Dermis microvascular lymphatic vessel endothelial cell (primary cell): ENCODE measurements at places on chromosomes 5 and 9.
A peak's percentile ranks its signal among the peaks of the same experiment; 100 is the strongest.

DNA sequence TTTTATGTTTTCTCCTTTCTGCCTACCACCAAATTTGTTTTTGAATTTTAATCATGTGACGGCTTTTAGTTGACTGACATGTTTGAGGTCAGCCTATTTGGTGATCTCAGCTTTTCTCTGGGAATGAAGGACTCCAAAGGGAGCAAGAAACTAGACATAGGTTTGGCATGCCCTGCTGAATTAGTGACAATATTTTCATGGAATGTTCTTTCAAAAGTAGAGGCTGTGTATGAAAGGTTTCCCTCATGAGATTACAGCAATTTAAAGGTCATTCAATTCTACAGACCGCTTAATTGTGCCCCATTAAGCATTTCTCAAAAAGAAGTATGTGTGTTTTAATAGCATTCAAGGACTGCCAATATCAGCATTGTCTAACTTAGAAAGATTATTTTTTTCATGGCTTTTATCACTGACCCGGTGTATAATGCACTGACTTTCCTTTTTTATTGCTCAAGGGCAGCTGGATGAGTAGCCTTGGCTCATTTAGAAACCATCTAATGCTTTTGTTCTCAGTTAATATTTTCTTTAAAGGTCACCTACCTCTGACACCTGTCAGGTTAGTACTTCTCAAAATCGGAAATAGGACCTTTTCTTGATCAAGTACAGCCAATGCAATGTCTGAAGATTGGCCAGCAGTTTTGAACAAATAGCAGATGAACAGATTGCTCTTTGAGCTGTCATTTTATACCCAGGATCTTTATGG lies 8.1 kb upstream of the MLLT3 start:
- DNase-seq: no peak

- DNase-seq: no peak
Measured at GRCh38 chr5:173309731-173310130, 18.5 kb downstream of the STC2 start.

DNA sequence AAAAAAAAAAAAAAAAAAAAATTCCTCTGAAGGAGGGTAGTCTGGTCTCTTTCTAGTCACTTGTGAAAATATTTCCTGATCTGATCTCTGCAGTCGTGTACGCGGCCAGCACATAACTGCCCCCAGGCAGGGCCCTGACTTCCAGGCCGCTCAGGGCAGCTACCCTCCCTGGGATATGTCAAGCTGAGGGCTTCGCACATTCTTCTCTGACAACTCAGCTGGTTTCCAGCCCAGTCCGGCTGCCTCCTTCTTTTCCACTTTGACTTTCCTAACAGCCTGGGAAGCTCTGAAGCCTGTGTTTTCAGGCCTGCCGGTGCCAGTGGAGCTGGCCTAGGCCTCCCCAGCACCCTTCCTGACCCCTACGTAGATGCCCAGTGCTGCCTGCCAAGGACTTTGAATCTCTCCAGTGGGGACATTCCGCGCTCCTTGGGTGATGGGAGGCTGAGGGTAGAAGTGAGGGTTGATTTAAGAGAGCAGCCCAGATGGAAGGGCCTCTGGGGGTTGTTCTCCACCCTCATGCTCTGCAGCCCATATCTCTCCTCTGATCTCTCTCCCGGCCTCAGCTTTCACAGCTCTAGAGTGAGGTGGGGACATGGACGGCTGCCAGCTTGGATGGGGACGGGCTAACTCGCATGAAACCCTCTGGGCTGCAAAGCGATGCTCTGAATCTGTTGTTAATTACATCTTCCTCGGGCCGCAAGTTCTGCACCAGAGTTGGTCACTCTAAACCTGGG lies 20.7 kb downstream of the COL5A1 start:
- DNase-seq: no peak

DNA sequence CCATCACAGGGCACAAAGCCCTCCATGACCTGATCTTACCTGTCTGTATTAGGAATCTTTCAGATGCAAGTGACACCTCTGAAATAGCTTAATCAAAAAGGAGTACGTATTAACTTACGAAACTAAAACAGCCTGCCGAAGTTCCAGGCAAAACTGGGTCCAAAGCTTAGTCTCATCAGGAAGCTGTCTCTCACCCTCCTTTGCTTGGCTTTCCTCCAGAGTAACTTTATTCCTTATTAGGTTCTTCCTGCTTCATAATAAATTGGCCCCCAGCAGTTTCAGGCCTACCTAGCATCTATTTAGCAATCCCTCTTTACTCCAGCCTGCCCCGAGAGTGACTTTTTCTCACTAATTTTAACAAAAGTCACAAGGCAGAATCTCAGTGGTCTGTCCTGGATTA lies 58.4 kb upstream of the STK32A start:
- DNase-seq: no peak

- DNase-seq: no peak
Measured at GRCh38 chr5:40798801-40799210, 632 bp upstream of the PRKAA1 start.

DNA sequence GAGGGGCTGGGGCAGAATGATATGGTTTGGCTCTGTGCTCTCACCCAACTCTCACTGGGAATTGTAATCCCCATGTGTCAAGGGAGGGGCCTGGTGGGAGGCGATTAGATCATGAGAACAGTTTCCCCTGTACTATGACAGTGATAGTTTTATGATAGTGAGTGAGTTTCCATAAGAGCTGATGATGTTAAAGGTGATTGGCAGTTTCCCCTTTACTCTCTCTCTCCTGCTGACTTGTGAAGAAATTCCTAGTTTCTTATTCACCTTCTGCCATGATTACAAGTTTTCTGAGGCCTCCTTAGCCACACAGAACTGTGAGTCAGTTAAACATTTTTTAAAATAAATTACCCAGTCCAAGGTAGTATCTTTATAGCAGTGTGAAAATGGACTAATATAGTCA lies 120.4 kb upstream of the CDH9 start:
- DNase-seq: no peak

DNA sequence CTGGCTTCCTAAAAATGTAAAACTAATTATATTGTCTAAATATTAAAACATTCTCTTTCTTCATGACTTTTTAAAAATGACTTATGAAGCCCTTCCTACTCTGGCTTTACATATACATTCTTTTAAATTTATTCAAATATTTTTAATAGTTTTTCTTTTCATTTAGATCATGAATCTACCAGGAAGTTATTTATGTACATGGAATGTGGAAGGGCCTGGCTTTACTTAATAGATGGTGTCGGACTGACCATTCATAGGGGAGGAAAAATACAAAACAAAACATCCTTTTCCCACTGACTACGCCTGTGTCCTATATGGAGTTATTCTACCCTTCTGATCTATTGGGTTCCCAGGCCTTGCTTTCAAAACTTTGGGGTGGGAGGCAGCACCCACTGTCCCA lies 129.8 kb downstream of the MACROH2A1 start:
- peak; percentile 50 for DNase-seq

GRCh38 chr5:171549274-171549673 lies 129.8 kb downstream of the FGF18 start:
- DNase-seq: no peak

GRCh38 chr5:66494437-66494836 lies 101.8 kb upstream of the MAST4 start:
- no peak for DNase-seq

DNA sequence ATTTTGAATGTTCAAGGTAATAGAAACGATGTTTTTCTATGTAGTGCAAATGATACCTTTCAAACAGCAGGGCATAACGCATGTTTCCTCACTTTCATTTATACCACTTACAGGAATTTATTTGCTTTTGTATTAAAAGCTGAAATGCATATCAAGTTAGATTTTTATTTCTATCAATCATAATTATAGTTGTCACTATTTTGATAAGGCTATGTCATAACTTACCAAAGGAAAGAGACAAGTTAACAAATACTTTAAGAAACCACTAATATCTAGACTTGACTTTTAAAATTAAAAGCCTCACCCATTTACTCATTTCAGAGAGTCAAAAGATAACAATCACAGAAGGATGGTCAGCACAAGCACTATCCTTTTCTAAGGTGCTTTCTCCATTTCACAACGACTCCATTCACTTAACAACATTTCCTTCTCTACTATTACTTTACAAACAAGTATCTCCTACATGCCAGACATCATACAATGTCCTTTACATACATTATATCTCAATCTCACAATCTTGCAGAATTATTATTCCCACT lies 12.6 kb downstream of the ERP44 start:
- no peak for DNase-seq

DNA sequence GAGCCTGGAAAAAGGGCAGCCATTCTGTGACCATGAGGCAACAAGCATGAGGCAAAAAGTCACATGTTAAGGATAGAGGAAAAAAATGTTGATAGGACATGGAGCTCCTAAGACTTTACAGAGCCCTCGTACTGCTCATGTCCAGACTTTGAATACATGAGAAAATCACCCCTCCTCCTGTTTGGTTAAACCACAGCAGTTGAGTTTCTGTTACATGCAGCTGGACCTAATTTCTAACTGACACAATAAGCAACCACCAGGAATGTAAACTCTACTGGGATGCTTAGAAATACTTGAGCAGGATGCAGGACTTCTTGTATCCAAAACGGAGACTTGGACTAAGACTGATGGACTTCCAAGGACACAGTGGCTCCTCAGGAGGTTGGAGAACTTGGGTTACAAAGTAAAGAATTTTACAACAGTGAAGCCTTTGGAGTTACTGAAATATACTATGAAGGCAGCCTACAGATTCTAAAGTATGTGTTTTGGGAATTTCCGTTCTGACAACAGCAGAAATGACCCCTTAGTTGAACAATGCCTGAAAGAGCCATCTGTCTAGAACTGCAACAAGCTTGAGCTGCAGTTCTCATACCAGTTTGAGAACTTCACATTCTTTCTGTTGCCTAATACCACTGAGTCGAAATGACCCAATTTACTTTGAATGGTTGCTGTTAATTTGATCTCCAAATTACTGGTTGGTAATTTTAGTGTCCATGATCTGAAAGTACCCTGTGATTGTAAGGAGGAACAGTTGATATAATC lies 268.9 kb downstream of the PIK3R1 start:
- no peak for DNase-seq

DNA sequence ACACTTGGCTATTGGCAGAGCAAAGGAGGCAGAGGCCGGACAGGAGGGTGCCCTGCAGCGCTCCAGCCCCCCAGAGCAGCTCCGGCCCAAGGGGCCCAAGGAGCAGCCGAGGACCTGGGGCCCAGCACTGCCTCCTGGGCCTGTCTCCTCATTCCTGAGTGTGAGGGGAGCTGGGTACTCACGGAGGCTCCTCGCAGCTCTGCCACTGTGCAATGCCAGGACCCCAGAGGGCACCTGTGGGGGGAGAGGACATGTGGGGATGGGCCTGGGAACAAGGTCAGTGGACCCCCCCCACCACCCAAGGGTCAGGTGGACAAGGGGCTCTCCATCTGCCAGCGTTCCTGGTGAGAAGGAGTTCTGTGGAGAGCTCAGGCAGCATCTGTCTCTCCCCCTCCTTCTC lies 192.6 kb upstream of the PPP1R26 start:
- no peak for DNase-seq

DNA sequence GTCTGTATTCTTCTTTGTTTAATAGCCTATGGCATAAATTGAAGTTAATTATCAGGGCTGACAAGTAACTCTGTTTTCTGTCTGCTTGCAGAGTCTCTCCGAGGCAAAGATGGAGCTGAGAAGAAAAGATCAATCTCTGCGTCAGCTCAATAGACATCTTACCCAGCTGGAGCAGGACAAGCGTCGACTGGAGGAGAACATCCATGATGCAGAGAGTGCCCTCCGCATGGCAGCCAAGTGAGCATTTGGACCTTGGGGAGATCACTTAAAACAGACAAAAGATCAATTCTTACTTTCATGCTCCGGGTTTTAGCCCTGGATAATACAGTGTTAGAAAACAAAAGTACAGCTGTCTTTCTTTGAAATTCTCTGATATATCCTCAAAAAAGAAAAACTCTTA lies 293.8 kb downstream of the CCDC171 start:
- no peak for DNase-seq

DNA sequence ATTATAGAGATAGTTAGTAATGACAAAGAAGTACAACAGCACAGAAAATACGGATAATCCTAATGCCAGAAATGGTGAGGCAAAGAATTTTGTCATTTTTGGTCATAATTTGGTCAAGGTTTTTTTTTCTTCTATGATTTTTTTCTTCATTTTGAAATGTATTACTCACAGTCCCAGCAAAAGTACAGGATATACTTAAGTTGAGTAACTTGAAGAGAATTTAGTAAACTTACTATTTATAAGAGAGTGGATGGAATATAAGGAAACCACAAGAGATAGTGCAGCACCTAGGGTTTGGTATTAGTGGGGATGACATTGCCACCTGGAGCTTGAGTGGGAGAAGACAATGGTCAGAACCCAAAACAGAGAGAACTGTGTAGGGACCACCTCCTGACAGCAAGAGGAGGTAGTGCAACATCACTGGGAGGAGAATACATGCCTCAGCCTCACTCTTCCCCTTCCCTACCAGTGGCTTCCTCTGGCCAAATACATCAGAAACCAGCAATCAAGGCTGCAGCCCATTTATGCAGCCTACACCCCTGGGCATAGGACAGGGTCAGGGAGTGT lies 434.5 kb upstream of the TRPC7 start:
- DNase-seq: no peak

DNA sequence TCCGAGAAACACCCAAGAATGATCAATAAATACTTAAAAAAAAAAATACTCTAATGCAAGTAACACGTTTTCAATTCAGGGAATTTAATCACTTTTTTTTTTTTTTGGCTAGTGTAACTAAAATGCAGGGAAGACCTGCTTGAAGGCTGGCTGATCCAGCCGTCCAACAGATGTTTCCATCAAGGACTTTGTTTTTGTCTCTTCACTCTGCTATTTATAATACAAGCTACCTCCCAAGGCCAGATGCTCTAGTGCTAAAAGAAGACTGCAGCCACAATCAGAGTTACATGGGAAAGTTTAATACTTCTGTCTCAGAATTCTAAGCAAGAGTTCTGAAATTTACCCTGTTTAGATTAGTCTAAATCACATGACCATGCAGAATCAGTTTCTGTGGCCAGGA lies 14.5 kb downstream of the TBCA start:
- DNase-seq: no peak

GRCh38 chr9:14497476-14497875 lies 183.5 kb upstream of the NFIB start:
- no peak for DNase-seq

DNA sequence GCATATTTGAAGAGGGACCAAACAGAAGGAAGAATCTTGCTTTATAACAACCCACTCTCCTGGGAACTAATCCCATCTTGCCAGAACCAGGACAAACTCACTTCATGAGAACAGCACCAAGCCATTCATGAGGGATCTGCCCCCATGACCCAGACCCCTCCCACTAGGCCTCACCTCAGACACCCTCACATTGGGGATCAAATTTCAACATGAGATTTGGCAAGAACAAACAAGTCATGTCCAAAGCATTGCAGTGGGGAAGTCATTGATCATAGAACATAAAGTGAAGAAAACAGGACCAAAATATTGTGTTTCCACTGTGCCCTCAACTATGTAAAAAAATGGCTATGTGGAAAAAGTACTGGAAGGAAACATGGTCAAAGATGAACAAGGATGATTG lies 43.9 kb downstream of the MAP1B start:
- no peak for DNase-seq

- no peak for DNase-seq
Measured at GRCh38 chr9:130268521-130269211, 3.1 kb downstream of the HMCN2 start.

DNA sequence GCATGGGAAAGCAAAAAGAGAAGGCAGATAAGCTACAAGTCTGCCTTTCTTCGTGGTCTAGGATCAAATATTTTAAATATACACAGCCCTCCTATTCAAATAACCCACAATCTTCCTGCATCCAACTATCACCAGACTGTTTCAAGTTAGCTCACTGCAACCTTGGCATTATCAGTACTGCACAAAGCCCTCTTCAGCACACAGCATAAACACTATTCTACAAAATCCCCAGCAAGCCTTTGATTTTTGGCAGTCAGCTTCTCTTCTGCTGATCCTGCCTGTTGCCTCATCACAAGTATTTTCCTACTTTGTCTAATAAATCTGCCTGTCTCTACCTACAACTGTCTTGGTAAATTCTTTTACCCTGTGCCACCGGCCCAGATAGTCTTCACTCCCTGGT lies 142.9 kb downstream of the COX7C start:
- DNase-seq: no peak
